ENCODE measurements at places on chromosomes 3 and 15. TPM values are rescaled to one million over a fixed set of nuclear protein-coding genes. Genes with fewer than 3 reads are reported as not detected.

The ARNT2 gene
- 3.0 TPM for total RNA-seq

The P2RY14 gene
- not detected for total RNA-seq

DNA sequence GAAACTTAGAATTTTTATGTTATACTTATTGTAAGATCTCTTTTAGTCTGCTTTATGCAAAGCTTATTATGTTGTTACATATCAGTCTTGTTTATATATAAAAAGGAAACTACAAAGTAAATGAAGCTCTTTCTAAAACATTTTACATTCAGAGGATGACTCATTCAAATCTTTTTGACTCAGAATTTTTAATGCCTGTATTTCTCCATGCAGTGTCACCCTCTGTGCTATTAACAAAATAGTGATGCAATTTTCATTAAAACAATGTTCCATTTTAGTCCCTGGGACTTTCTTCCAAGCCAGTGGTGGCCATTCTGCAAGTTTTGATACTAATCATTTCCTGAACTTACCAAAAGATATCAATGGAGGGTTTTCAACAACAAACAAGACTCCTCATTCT lies 216.1 kb downstream of the NAALADL2 start:
- no peak for DNase-seq
- H3K4me1 ChIP-seq: no peaks in the 10 kb centered on the region
- H3K27me3 ChIP-seq: no peaks in the 10 kb centered on the region
- no peaks in the 10 kb centered on the region for H3K36me3 ChIP-seq
- H3K27ac ChIP-seq: no peak overlapping the region

DNA sequence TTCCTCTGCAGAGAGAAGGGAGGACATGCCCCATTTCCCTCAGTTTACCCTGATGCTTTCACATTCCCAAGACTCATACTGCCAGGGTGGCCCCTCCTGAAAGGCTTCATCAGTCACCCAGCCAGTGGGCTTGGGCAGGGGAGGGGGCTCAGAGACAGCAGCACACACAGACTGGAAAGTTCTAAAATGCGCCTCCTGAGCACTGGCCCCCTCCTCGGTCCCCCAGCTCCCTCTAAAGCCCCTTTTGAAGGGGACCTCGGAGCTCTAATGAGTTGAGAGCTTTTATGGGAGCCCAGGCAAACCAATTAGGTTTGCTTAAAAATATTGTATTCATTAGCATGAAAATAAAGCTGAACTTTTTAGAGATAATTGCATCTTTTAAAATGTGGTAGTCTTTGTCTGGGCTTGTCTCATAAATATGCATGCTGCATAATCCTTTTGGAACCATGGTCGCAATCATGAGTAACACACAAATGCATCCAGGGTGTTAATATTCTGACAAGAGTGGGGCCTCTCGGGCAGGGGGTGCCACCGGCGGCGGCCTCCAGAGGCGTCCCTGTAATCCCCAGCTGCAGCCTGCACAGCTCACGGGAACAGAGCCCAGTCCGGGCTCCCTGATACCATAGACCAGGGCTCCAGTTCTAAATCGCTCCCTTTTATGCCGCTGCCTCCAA lies 78.5 kb downstream of the RPLP1 start:
- DNase-seq: no peak
- 0 out of 2 replicates have a peak, but pooled peaks cover 4% of the 10 kb centered on the region for H3K27me3 ChIP-seq
- no peaks in the 10 kb centered on the region for H3K4me1 ChIP-seq
- H3K27ac ChIP-seq: no peak overlapping the region

GRCh38 chr3:66498687-66499621 lies 1.9 kb downstream of the LRIG1 start:
- peaks cover 39% of the 10 kb centered on the region for H3K27me3 ChIP-seq
- no peaks in the 10 kb centered on the region for H3K36me3 ChIP-seq
- H3K27ac ChIP-seq: no peak overlapping the region
- peaks cover 12% of the 10 kb centered on the region for H3K4me1 ChIP-seq
- H3K4me3 ChIP-seq: no peak overlapping the region
- DNase-seq: no peak

GRCh38 chr3:105791131-105791530 lies 77.7 kb downstream of the CBLB start:
- no peaks in the 10 kb centered on the region for H3K27me3 ChIP-seq
- no peaks in the 10 kb centered on the region for H3K36me3 ChIP-seq
- H3K27ac ChIP-seq: no peak overlapping the region
- DNase-seq: no peak
- no peak overlapping the region for H3K4me3 ChIP-seq

- no peaks in the 10 kb centered on the region for H3K4me1 ChIP-seq
- no peaks in the 10 kb centered on the region for H3K36me3 ChIP-seq
- H3K27me3 ChIP-seq: peaks cover 6% of the 10 kb centered on the region
Measured at GRCh38 chr3:66863205-66864111, 134.6 kb upstream of the KBTBD8 start.

GRCh38 chr3:161454615-161455014 lies 42.0 kb upstream of the OTOL1 start:
- H3K27me3 ChIP-seq: no peaks in the 10 kb centered on the region
- DNase-seq: no peak

GRCh38 chr3:98114264-98114663 lies 16.3 kb upstream of the OR5H1 start:
- H3K4me3 ChIP-seq: no peak overlapping the region
- no peak overlapping the region for H3K27ac ChIP-seq

All from HCT116 (cell line).